ENCODE measurements at places on chromosomes 4 and X.

GRCh38 chr4:123786920-123787319, 390.3 kb downstream of the SPRY1 start:
- peak; percentile 57 for DNase-seq

- no peak for DNase-seq
Measured at GRCh38 chrX:6292599-6292998, 63.9 kb upstream of the NLGN4X start.

GRCh38 chr4:124633285-124633941, 79.1 kb downstream of the ANKRD50 start:
- DNase-seq, result no peak

DNA sequence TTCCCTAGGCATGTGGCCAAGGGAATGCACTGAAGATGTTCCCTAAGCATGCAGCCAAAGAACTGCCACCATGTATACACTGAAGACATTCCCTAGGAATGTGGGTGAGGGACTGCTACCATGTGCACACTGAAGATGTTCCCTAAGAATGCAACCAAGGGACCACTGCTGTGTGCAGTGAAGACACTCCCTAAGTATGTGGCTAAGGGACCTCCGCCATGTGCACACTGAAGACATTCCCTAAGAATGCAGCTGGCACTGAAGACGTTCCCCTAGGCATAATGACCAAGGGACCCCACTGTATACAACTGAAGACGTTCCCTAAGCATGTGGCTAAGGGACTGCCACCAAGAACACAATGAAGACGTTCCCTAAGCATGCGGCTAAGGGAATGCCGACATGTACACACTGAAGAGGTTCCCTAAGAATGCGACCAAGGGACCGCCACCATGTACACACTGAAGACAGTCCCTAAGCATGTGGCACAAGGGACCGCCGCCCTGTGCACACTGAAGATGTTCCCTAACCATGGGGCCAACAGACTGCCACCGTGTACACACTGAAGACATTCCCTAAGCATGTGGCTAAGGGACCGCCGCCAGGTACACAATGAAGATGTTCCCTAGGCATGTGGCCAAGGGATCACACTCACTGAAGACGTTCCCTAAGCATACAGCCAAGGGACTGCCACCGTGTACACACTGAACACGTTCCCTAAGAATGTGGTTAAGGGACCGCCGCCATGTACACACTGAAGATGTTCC, 25.6 kb downstream of the DHRSX start:
- DNase-seq, result no peak

DNA sequence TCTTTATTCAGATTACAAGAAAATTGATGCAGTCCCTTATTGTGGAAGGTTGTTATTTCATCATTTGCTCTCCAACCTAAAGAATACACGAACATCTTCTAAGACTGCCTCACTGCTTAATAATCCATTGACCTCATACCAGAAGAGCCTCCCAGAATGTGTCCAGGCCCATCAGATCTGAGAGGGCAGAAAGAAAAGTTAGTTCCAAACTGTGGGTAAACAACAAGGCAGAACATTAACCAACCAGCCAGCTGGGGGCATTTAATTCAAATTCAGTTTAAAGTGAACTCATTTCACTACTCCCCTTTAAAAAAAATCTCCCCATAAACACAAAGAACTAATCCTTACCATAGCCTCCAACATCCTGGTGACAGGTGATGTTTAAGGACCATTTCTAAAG, 13.8 kb downstream of the GPC4 start:
- no peak for DNase-seq

DNA sequence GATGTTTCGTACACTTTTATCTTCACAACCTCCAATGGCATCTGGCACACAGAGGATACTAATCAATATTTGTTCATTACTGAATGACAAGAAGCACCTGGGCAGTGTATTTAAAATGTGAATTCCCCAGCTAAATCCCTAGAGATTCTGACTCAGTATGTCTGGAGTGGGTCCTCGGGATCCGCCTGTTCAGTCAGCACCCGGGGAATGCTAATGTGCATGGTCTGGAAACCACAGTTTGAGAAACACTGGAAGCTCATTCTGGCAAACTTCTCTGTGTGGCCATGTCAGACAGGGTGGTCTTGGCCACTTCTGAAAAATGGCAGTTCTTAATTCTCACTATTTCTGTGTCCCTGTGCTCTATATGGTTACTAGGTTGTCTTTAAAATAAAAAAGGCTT, 138.8 kb upstream of the VCX start:
- DNase-seq, result no peak

DNA sequence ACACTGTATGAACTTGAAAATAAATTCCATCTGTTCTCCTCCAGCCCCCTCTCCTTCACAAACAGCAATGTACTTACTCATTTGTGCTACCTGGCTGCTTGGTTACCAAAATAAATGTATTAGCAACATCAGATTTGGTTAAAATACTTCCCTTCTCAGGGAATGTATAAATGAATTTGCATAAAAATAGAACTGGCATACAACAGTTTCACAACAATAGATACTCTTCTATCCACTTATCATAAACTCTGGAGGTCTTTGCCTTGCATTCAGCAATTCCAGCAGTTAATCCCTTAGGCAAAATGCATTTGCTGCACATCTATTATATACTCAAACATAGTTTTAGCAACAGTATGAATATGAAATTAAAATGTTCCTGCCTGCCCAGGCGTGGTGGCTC, 658.2 kb downstream of the CENPC start:
- DNase-seq, result no peak

DNA sequence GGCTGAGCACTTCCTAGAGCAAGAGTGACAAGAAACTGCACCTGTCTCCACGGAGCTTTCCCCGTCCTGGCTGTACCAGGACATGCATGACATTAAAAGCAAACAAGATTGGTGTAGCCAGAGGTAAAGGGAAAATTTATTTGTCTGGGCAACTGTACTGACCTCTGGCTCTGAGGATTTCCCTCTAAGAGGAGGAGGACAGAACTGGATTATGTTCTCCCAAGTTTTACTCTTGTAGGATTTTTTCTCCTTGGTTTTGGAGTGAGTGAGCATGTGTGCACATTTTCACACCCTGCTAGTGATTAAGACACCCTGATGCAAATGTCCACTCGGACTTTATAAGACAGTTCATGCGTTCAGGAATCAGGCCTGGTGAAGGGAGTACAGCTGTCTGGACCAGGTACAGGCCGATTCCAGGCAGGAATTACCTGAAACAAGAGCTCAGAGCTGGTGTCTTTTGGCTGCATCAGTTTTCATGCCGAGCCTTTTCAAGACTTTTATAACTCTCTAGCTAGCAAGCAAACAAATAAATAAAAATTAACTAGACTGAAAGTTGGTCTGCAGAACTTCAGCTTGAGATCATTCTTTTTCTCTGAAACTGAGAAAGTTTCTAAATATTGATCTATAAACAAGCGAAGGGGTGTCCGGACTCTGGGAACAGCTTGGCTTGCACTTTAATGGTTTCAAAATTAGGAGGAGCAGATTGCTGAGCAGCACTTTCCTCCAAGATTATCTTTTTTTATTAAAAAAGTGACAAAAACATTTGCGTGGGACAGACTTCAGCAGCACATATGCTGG, 51.3 kb upstream of the SPRY1 start:
- no peak for DNase-seq

DNA sequence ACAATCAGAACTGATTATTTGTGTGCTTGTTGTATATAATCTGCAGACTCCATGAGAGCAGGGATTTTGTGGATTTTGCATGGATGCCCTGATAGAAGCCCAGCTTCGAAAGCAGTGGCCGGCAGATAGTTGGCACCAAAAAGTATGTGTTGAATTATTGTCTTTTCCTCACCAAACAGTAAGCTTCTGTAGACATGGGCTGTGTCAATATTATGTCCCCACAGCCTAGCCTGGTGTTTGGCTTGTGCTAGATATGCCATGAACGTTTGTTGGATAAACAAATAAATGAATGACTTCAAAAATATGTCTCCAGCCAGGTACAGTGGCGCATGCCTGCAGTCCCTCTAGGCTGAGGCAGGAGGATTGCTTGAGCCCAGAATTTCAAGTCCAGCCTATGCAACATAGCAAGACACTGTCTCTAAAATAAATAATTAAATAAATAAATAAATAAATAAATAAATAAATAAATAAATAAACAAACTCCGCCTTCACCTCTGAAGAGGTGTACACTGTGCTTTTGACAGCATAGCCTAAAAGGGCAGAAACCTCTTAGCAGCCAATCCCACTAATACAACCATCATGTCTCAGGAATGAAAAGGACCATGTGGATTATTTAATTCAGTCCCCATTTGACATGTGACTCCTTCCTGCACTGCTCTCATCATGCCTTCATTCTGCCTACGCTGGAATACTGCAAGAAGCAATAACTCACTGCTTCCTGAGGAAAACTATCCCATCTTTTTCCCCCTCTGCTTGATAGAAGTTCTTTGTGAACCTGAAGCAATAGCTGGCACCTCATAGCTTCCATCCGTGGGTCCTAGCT, 335.2 kb downstream of the FBXW7 start:
- DNase-seq, result no peak

- DNase-seq, result no peak
Measured at GRCh38 chr4:70969076-70969475, 24.4 kb upstream of the DCK start.

DNA sequence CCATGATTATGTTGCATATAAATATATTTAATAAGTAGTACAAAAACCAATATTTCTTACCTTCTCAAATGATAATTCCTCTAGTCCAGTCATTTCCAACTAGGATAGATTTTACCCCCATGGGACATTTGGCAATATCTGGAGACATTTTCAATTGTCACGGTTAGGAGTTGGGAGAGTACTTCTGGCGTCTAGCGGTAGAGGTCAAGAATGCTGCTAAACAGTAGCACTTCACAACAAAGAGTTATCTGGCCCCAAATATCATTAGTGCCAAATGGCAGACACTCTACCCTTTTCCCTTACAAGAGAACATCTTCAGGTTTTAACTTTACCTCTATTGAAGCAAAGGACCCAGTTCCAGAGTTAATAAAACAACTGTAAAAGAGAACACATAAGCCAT, 168.1 kb downstream of the FAT4 start:
- DNase-seq, result no peak

GRCh38 chrX:25968920-25969319, 169.2 kb upstream of the MAGEB18 start:
- DNase-seq, result no peak

DNA sequence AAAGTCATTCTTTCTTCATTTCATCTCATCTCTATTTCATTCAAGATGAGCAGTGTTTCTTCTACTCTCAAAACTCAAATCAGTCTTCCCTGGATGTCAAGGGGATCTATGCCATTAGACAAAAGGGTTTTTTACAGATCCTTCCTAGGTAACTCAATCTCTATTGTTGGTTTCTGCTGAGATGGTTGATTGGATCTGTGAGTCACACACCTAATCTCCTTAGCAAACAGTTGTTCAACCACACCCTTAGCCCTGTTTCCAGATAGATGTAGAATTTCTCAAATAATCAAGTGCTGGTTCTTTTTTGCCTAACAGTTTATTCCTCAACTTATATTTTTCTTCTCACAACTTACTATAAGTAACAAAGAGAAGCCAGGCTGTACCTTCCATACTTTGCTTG, 200.5 kb downstream of the KDR start:
- no peak for DNase-seq

DNA sequence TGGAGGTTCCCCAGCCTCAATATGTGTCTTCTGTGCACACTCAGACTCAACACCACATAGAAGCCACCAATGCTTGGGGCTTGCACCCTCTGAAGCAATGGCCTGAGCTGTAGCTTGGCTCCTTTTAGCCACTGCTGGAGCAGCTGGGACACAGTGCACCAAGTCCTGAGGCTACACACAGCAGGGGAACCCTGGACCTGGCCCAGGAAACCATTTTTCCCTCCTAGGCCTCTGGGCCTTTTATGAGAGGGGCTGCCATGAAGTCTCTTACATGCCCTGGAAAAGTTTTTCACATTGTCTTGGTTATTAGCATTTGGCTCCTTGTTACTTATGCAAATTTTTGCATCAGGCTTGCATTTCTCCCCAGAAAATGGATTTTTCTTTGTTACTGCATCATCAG, 306.2 kb downstream of the CPXCR1 start:
- no peak for DNase-seq

GRCh38 chr4:57591073-57591472, 480.9 kb upstream of the IGFBP7 start:
- DNase-seq, result no peak

- DNase-seq, result no peak
Measured at GRCh38 chrX:130224810-130225209, 43.9 kb downstream of the ZNF280C start.

- DNase-seq, result no peak
Measured at GRCh38 chrX:105464618-105465017, 244.1 kb upstream of the TEX13A start.

DNA sequence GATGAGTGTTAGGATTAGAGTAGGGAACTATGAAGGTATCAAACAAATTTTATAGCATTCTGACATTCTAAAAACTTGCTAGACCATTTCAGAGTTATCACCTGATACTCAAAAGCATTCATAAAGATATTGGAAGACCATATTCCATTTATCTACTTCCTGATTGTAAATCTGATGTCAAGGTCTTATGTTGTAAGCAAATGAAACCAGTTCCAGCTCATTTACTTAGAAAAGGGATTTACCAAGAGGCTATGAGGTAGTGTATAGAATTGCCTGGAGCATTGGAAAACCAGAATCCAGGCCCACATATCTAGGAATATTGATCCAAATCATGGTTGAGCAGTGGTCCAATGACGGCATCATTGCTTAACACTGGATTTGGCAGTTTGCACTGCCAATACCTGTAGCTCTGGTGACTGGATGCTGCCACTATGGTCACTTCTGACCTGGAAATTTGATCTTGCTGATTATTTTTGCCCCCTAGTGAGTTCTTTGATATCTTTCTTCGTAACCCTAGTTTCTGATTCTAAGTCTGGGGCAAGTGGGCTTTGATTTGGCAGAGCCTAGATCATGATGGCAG, 25.4 kb downstream of the ARFIP1 start:
- DNase-seq, result no peak

GRCh38 chrX:40151211-40152172, 53.7 kb upstream of the BCOR start:
- DNase-seq, result peak; percentile 75

DNA sequence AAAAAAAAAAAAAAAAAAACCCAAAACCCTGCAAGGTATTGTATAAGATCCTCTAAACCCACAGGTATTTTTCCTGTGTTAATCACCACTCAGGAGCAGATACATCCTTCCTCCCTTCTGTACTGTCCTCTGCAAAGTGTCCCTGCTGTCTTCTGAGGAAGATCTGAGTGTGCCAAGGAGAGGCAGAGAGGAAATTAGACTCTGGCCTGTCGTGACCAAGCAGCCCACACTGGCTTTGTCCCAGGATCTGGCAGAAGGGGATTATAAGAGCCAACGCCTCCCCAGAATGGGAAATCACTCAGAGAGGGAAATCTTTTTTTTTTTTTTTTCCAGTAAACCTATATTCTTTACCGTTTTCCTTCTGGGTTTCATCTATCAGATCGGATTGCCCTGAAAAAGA, 39.6 kb downstream of the PTCHD1 start:
- DNase-seq, result no peak
